C1 segment of cervical spinal cord (tissue), 14 donors: ENCODE measurements at places on chromosomes 11 and 22.

GRCh38 chr22:25452116-25452700, 112.3 kb upstream of the GRK3 start:
- no peak for DNase-seq

DNA sequence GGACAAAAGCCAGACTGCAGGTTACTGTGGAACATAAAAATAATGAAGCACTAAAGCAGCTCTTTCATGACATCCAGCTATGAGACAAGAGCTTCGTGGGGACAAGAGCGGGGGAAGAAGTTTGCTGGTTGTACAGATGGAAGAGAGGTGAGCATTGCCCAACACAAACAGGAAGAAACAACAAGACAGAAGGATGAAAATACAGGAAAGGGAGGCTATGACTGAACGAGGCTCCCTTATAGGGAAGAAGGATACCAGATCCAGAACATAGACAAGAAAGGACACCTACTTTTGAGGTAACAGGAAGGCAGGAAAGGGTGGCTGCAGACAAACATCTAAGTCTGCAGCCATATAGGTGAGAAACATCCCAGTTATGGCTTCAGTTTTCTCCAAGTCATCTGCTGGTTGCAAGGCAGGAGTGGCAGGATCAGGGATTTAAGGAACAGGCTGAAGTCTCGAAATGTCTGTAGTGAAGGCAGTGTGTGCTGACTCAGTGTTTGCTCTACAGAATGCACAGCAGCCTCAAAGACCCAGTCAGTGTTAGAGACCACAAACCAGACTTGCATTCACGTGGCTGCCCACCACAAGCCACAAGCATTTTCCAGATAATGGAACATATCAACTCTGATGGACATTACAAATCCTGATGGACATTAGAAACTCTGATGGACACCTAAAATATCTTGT, 1.9 kb downstream of the CLTCL1 start:
- no peak for DNase-seq

GRCh38 chr22:34743110-34743751, 322.7 kb upstream of the ISX start:
- no peak for DNase-seq

- peak; percentile 21 for DNase-seq
Measured at GRCh38 chr22:46739094-46739870, 1.2 kb upstream of the CERK start.

GRCh38 chr11:102184269-102184987, 74.2 kb downstream of the YAP1 start:
- no peak for DNase-seq

- no peak for DNase-seq
Measured at GRCh38 chr11:118260353-118260752, 3.7 kb downstream of the MPZL2 start.

GRCh38 chr11:9379041-9379440, 5.4 kb upstream of the IPO7 start:
- DNase-seq: no peak

GRCh38 chr11:78325274-78325781, 92.3 kb downstream of the GAB2 start:
- no peak for DNase-seq
